A549 treated with CORT108297 at 1 μM for 4 hours (cell line): ENCODE measurements at places on chromosomes 4 and X. TPM values are rescaled to one million over a fixed set of nuclear protein-coding genes. Genes with fewer than 3 reads are reported as not detected.

The IQCM gene
- not detected in 5 replicates for total RNA-seq

The NPY2R gene
- 0.02 to 0.06 TPM (median 0.03 TPM) in 5 replicates for total RNA-seq

The DLG3 gene
- total RNA-seq, result 2.9 to 4.0 TPM (median 3.2 TPM) in 5 replicates

The MAGEA2B gene
- total RNA-seq, result not detected in 5 replicates

The PLP1 gene
- not detected in 5 replicates for total RNA-seq

The WDR17 gene
- total RNA-seq, result 1.4 to 2.2 TPM (median 1.9 TPM) in 5 replicates

The FAM236A gene
- total RNA-seq, result not detected in 5 replicates

The DGKK gene
- not detected in 5 replicates for total RNA-seq

The OPHN1 gene
- 1.2 to 2.2 TPM (median 1.7 TPM) in 5 replicates for total RNA-seq

The FGF2 gene
- 29.8 to 63.8 TPM (median 52.6 TPM) in 5 replicates for total RNA-seq

The PFKFB1 gene
- total RNA-seq, result 0.06 to 0.14 TPM (median 0.10 TPM) in 5 replicates

The GPR50 gene
- 0.12 to 0.17 TPM (median 0.15 TPM) in 4 of 5 replicates, not detected in the other for total RNA-seq

The KCND1 gene
- total RNA-seq, result 0.98 to 1.4 TPM (median 1.3 TPM) in 5 replicates

The ARHGAP36 gene
- not detected in 5 replicates for total RNA-seq

The CSAG3 gene
- not detected in 5 replicates for total RNA-seq

The WDR45 gene
- total RNA-seq, result 46.8 to 62.3 TPM (median 60.5 TPM) in 5 replicates
